Suprapubic skin (tissue), 4 donors: ENCODE measurements at places on chromosomes 12 and 14. TPM values are rescaled to one million over a fixed set of nuclear protein-coding genes. Genes with fewer than 3 reads are reported as not detected.

Gene MPHOSPH9
- 14.0 TPM for total RNA-seq

DNA sequence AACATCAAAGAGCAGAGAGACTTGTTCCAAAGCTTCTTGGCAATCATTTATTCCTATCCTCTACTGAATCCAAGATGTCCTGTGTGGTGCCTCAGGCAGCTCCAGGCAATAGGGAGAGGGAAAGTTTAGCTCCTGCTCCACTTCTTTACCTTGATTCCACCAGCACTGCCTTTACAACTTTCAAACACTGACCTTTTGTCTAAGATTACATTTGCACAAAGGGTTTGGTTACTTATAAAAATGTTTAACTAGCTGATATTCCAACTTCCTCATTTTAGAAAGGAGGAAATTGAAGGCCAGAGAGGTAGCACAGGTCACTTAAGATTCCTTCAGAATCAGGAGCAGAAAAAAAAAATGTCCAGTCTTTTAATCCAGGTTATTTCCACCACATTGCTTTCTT is 192.7 kb downstream of the BTG1 start:
- no peaks in the 10 kb centered on the region for H3K27me3 ChIP-seq
- H3K4me1 ChIP-seq = no peaks in the 10 kb centered on the region
- H3K4me3 ChIP-seq = no peak overlapping the region
- DNase-seq = no peak

Gene MOAP1
- total RNA-seq = 22.9 TPM

Gene BMP4
- 15.5 TPM for total RNA-seq

Gene MYF5
- not detected for total RNA-seq

DNA sequence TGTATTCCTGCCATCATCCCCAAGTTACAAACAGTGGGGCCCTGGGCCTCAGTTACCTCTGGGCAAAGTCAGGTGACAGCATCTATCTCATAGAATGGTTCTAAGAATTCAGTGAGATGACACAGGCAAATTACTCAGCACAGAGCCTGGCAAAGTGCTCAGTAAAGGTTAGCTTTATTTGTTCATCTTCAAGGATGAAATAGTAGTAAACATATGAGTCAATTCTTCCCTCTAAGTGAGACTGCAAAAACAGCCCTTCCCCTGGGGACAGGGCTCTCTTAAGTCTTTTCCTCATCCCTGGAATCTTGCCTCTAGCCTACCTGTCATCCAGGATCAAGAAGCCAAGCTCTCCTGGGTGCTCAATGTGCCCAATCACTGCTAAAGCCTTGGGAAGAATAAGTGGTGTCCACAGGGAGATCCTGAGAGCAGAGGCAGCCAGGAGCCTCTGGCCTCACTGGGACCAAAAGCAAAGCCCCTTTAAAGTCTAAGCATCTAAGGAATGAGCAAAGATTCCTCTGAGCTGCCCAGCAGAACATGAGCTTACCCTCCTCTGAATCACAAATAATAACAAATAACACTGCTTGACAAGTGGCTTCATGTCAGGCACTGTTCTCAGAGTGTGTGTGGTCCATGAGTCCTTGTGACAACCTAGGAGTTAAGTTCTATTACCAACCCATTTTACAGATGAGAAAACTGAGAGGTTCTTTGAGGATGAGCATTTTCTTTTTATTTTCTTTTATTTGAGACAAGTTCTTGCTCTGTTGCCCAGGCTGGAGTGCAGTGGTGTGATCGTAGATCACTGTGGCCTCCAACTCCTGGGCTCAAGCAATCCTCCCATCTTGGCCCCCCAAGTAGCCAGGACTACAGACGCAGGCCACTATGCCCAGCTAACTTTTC is 12.1 kb downstream of the NUAK1 start:
- DNase-seq = no peak
- no peak overlapping the region for H3K4me3 ChIP-seq
- no peaks in the 10 kb centered on the region for H3K36me3 ChIP-seq
- peak overlapping the region; percentile 55 for H3K27ac ChIP-seq

DNA sequence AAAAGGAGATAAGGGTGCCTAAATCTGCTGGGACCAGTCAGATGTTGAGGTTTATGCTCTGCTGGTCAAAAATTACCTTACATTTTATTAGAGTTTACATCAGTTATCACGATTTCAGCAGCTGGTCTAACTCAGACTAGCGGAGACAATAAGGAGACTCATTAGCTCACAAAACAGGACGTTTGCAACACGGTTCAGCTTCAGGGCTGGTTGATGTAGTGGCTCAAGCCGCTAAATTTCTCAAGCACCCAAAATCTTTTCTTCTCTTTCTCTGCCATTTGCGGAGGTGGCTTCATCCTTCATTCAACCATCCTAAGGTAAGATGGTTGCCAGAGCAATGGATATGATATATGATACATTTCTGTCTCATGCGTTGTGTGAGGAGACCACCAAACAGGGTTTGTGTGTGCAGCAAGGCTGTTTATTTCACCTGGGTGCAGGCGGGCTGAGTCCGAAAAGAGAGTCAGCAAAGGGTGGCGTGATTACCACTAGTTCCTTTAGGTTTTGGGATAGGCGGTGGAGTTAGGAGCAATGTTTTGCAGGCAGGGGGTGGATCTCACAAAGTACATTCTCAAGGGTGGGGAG is 30.3 kb upstream of the CLIP1 start:
- no peak for DNase-seq
- no peaks in the 10 kb centered on the region for H3K36me3 ChIP-seq
- H3K27me3 ChIP-seq = no peaks in the 10 kb centered on the region
- H3K4me3 ChIP-seq = no peak overlapping the region

- DNase-seq = no peak
- H3K4me3 ChIP-seq = no peak overlapping the region
- no peaks in the 10 kb centered on the region for H3K4me1 ChIP-seq
Measured at GRCh38 chr12:120630104-120630892, 10.1 kb upstream of the CABP1 start.

GRCh38 chr14:70416338-70416724 is 559 bp downstream of the SYNJ2BP start:
- no peaks in the 10 kb centered on the region for H3K36me3 ChIP-seq
- peak overlapping the region; percentile 51 for H3K27ac ChIP-seq
- DNase-seq = no peak
- peak overlapping the region; percentile 63 for H3K4me3 ChIP-seq
- H3K27me3 ChIP-seq = no peaks in the 10 kb centered on the region

Gene TMEM233
- not detected for total RNA-seq

DNA sequence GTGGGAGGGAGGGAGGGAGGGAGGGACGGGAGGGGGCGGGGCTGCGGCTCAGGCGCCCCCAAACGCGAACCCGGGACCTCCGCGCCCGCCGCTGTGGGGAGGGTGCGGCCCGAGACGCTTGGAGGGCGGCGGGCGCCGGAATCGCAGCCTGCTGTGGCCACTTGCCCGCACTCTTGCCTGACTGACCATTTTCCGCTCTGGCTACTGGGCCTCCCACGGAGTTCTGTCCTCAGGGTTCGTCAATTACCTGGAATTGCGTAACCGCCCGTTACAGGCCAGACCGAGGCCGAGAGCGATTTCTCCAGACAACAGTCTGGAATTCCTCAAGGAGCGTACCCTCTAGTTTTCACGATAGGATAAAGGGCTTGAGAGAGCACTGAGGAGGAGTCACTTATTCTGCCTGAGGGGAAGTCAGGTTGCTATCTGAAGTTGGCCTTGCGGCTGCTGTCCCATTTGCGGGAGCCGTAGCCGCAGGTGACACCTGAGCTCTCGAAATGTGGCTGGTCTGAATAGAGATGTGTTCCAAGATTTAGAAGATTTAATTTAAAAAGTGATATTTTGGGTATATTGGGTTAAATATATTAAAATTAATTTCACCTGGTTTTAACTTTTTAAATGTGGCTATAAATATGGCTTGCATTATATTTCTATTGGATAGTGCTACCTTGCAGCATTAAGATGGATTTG is 446 bp upstream of the ZNF641 start:
- H3K4me3 ChIP-seq = peak overlapping the region; percentile 92
- peaks cover 24% of the 10 kb centered on the region for H3K4me1 ChIP-seq
- H3K27me3 ChIP-seq = no peaks in the 10 kb centered on the region
- peak; percentile 86 for DNase-seq
- H3K27ac ChIP-seq = peak overlapping the region; percentile 93

GRCh38 chr14:75640876-75641275 is 19.8 kb downstream of the ERG28 start:
- H3K36me3 ChIP-seq = no peaks in the 10 kb centered on the region
- DNase-seq = no peak
- H3K4me3 ChIP-seq = no peak overlapping the region
- no peaks in the 10 kb centered on the region for H3K27me3 ChIP-seq

GRCh38 chr12:113245695-113246477 is 24.6 kb downstream of the TPCN1 start:
- no peaks in the 10 kb centered on the region for H3K27me3 ChIP-seq
- H3K36me3 ChIP-seq = peaks cover 11% of the 10 kb centered on the region
- H3K27ac ChIP-seq = peak overlapping the region; percentile 86

DNA sequence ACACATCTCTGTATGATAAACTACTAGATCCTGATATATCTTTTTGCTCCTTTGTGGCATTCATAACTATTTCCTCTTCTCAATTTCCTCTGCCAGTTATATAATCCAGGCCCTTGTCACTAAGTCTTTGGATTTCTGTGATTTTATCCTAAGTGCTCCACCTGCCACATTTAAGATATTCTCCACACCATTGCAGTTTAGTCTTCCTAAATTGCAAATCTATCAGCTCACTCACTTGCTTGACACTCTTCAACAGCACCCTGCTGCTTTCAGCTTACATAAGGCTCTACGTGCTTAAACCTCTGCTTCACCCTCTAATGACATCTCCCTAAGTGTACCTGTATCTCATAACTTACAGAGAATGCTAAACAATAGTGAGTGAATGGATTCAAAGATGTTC is 1032.2 kb upstream of the SEL1L start:
- no peak for DNase-seq
- no peaks in the 10 kb centered on the region for H3K27me3 ChIP-seq
- no peak overlapping the region for H3K27ac ChIP-seq
- no peaks in the 10 kb centered on the region for H3K4me1 ChIP-seq
- H3K36me3 ChIP-seq = no peaks in the 10 kb centered on the region

GRCh38 chr12:15936751-15937150 is 25.6 kb downstream of the DERA start:
- no peak for DNase-seq
- no peak overlapping the region for H3K4me3 ChIP-seq
- no peaks in the 10 kb centered on the region for H3K4me1 ChIP-seq
- no peak overlapping the region for H3K27ac ChIP-seq

DNA sequence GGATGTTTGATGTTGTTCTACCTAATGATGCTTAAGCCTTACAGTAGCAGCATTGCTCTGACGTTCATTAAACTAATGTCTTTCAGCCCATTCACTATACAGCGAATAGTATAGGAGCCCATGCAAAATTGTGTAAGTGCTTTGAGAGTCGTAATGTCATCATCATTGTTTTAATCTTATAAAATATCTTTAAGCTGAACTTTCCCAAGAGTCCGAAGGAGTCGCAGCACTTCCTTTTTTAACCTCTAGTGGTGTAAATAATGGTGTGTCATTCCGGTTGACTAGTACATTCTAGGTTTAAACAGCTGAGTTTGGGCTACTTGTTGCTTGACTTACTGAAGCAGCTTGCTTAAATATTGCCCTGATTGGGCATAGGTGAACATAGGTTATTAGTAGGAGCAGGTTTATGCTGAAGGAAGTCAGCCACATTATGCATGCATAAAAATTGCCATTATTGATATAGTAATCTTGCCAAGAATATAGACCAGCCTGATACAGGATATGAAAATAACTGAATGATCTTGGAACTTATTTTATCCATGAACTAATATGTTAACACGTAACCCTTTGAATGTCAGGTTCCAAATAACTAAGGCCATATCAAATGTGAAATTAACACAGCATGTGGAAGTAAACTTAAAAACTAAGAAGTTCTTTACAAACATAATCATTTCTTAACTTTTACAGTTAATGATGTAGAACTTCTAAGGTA is 2.6 kb downstream of the WNK1 start:
- H3K4me1 ChIP-seq = peaks cover 62% of the 10 kb centered on the region
- DNase-seq = no peak
- H3K27ac ChIP-seq = peak overlapping the region; percentile 100
- no peaks in the 10 kb centered on the region for H3K36me3 ChIP-seq
- H3K4me3 ChIP-seq = peak overlapping the region; percentile 98

Gene LRP1-AS
- total RNA-seq = not detected

- no peaks in the 10 kb centered on the region for H3K36me3 ChIP-seq
- no peak overlapping the region for H3K4me3 ChIP-seq
- peaks cover 7% of the 10 kb centered on the region for H3K4me1 ChIP-seq
- no peak overlapping the region for H3K27ac ChIP-seq
- no peaks in the 10 kb centered on the region for H3K27me3 ChIP-seq
Measured at GRCh38 chr12:104143002-104143401, 5.0 kb upstream of the NFYB start.

DNA sequence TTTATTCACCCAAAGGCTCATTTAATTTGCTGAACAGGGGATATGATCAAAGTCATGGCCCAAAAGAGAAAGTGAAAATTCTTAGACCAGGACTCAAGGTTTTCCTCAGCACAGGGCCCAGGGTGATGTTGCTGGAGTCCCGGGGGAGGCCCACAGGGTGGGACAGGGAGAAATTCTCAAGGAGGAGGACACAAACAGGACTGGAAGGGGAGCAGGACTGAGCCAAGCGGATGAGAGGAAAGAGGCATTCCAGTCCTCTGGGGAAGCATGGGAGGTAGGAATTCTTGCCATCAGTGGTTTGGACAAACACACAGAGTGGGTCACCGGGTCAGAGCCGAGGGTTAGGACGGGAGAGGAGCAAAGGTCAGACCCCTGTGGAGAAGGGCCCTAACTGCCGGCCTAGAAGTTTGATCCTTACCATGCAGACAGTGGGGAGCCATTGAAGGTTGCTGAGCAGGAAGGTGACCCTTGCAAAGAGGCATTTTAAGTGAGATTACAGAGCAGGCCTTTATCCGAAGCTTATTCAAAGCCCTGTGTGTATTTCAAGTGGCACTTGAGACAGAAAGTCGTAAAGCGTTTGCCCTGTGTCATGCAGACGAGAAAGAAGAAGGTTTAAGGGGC is 68.4 kb upstream of the PTGR2 start:
- peaks cover 51% of the 10 kb centered on the region for H3K4me1 ChIP-seq
- no peaks in the 10 kb centered on the region for H3K27me3 ChIP-seq
- H3K27ac ChIP-seq = peak overlapping the region; percentile 99
- no peak overlapping the region for H3K4me3 ChIP-seq
- DNase-seq = no peak
- H3K36me3 ChIP-seq = no peaks in the 10 kb centered on the region
